ENCODE measurements at places on chromosomes 4 and X.

DNA sequence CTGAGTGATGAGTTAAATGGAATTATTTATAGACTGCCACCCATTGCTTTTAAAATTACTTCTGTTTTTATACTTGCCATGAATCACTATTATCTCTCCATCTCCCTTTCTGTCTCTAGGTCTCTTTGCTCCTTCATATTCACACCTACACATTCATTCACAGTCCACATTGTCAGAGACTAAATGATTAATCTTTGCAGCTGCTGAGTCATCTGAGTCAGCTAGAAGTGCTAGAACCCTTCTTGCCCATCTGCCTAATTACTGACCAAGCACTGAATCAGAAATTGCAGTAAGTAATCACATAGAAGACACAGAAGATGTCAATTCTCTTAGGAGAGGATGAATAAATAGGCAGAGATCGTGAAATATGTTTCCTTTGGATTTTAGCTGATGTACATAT is 31.6 kb upstream of the RPS6KA6 start:
- no peak for DNase-seq

GRCh38 chr4:91846233-91846632 is 457.5 kb upstream of the GRID2 start:
- DNase-seq: no peak

- no peak for DNase-seq
Observed at GRCh38 chr4:8589823-8590545, 2.6 kb upstream of the CPZ start.

DNA sequence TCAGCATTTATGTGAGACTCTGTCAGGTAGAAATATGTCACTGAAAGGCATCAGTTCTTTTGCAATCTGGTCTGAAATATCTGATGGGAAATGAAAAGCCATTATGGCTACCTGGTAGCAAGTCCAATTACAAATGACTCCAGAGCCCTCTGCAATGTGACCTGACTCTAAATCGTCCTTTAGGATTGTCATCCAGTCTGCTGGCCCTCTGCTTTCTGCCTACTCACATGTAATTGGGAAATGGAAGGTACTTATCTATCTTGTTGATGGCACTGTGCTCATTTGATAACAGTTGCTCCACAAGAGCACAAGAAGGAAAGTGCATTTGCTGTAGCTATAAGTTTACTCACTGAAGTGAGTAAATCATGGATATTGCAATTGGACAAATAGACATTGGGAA is 799.8 kb downstream of the RAPGEF2 start:
- no peak for DNase-seq

GRCh38 chr4:42074294-42074693 is 78.2 kb downstream of the BEND4 start:
- no peak for DNase-seq

DNA sequence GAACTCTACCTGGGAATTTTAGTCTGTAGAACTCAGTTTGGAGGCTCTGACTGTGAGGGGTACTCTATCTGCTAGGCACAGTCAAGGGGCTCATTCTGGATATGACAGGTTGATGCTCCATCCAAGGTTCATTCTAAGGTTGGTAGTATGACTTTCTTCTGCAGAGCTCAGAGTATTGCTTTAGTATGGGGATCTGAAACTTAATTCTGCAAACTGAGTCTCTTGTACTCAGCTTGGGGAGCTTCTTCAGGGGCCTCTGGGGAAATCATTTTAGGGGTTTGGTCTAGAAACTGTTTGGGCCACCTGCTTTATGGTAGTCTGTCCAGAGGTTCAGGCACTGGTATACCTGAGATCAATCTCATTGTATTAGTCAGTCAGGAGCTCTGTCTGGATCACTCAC is 9.7 kb upstream of the TSR2 start:
- no peak for DNase-seq

DNA sequence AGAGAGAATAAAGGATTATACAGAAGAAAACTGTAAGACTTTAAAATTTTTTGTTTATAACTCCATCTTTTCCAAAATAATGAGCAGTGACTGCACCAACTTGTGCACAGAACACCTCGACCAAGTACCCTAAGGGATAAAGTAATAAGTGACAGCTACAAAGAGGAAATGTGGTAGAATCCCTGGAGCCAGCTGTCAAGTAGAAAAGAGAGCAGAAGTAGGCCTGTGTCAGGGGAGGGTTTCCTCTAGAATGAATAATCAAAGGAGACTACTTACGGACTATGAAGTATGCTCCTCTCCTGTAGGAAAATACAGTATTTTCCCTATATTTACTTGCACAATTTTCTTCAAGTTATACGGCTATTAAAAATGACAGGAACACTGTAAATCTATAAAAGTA is 1.2 kb downstream of the EIF1AX start:
- DNase-seq: no peak

DNA sequence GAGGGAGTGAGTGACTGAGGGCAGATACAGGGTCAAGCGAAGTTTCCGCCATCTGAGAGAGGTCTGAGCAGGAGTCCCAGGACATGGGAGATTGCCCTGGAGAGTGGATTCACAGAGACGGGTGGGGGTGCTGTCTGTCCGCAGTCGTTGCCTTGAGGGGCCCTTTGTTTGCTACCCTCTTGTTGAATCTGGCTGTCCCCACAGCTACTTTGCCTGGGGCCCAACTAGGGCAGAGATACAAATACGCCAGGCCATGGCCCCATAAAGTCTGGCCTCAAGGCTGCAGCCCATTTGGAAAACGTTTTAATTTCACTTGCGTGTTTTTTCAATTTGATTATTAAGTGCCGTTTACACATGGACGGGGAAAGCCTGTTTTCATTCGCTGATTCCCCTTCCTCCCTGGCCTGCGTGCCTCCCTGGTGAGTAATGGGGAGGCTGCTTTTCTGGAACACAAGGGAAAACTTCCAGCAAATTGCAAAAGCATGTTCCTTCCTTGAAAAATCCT is 134.4 kb downstream of the SMIM20 start:
- DNase-seq: no peak

DNA sequence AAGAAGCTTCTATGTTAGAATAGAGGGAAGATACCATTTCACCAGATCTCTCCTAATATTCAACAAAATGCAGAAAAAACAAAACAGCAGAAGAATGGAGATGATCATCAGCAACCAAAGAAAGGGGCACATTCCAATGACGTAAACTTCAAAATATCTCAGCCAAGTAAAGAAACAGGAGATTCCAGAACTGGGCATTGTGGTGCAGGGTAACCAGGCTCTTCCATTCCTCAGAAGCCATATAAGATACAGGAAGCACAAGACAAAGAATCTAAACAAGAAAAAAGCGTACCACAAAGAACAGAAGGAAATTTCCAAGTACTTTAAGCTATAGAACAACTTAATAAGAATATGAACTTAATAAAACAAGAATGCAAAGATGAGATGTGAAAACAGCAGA is 6.9 kb upstream of the ARMCX4 start:
- no peak for DNase-seq

GRCh38 chr4:14078326-14078725 is 450.8 kb upstream of the BOD1L1 start:
- no peak for DNase-seq

All from GM12864 (cell line).